ENCODE measurements at places on chromosomes 12 and 14. TPM values are rescaled to one million over a fixed set of nuclear protein-coding genes. Genes with fewer than 3 reads are reported as not detected.

DNA sequence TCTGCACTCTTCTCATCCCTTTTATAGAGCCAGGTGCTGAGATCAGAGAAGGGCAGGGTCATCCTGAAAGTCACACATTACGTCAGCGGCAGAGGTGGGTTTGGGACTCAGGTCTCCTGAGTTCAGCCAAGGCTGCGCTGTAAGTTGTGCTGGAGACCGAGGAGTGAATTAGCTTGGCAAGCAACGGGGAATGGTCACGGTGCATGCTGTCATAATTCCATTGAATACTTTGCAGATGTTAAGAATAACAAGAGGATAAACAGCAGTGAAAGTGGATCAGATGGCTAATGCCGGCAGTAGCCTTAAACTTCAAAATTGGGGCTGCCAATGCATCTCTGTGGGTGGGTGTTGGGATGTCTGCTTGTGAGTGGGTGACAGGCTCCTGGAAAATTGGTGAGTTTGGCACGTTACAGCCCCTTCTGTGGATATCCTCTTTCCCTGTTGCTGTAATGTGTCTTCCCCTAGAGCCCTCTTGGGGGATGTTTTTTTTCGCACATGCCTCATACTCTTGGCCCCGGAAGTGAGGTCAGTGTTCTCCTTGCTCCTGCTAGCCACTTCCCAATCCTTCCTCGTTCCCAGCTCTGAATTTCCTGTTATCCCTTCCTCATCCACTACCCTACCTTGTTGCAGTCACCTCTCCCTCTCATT is 287.1 kb upstream of the SRRM4 start:
- no peak for DNase-seq

DNA sequence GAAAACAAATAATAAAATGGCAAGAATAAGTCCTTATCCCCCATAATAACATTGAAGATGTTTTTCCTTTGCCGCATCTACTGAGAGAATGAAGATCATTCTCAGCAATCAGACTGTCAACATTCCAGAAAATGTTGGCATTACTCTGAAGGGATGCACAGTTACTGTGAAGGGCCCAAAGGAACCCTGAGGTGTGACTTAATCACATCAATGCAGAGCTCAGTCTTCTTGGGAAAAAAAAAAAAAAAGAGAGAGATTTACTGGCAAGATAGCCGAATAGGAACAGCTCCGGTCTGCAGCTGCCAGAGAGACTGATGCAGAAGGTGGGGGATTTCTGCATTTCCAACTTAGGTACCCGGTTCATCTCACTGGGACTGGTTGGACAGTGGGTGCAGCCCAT is 41.3 kb upstream of the OR6J1 start:
- no peak for DNase-seq

- DNase-seq: no peak
These were observed 151.7 kb upstream of the AMIGO2 start for GRCh38 chr12:47231456-47231855.

DNA sequence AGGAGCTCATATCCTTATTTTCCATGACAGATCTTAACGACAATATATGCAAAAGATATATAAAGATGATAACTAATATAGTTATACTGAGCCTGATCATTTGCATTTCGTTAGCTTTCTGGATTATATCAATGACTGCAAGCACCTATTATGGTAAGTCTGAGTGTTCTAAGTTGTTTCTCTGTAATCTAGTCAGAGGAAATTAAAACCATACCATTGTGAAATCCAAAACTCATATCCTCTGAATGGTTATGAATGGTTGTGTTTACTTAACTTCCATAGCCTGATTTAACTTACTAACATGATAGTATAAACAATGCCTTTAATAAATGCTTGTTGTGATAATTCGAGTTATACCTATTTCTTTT is 760 bp downstream of the TMEM19 start:
- no peak for DNase-seq

- peak; percentile 65 for DNase-seq
These were observed 781 bp downstream of the NPAS3 start for GRCh38 chr14:32939254-32940065.

GRCh38 chr14:99559286-99559990 is 44.6 kb downstream of the CCDC85C start:
- no peak for DNase-seq

DNA sequence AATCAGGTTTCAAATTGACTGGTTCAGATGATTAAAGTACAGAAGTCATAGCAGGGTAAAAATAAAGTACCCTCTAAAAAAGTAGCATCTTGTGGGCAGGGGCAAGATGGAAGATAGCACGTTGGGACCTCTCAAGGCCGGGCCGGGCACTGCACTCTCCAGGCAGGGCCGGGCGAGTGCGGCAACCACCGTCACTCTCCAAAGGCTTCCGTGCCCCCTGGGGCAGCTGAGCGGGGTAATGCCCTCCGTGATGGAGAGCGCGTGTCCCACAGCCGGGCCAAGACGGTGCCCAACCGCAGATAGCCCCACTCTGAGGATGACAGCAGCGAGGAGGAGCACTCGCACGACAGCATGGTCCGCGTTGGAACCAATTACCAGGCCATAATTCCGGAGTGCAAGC is 8.6 kb upstream of the PLXNC1 start:
- no peak for DNase-seq

DNA sequence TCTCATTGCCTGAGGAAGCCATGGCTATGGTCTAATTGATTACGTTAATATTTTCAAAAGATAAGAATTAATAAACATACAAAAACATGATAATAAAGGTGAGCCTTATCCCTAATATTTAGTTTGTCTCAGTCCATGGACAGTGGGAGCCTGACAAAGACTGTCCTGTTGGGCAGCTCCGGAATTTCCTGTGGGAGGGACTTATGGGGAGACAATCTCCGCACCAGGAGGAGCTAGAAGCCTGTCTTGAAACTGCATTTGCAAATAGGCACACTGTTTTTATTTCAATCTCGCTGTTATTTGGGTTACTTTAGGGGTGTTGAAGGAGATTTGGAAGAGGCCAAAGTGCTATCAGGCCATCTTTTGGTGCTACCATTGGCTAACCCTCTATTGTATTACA is 50.8 kb upstream of the ZDHHC17 start:
- no peak for DNase-seq

DNA sequence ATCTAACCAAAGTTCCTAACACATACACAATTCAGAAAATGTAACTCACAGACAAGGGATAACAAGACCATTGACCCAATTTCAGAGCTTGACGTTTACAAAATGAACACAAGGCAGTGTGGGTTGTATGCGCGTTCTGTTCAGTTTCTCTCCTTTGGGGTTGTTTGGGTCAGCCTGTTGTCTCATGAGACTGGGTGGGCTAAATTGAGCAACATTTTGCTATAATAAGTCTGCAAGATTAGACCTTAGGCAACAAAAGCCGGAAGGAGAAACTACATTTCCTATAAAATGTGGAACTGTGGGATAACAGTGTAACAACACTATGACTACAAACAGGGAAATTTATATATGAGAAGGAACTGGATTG is 18.8 kb upstream of the LTA4H start:
- DNase-seq: no peak

- DNase-seq: no peak
These were observed 72.8 kb downstream of the TAOK3 start for GRCh38 chr12:118299791-118300460.

DNA sequence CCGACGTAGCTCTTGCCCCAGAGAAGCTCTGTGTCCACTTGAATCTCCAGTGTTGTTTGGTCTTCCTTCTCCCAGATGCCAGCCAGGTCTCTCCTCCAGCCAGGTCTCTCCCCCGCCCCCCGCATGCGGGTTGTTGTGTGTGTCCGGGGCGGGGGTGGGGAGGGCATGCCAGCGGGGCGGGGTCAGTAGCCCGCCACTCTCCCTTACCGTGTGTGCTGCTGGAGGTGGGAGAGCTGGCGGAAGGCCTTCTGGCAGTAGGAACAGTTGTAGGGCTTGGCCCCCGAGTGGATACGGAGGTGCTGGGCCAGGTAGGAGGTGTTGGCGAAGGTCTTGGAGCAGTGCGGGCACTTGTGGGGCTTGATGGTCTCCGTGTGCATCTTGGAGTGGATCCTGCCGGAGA is 9.2 kb upstream of the ING4 start:
- DNase-seq: no peak

DNA sequence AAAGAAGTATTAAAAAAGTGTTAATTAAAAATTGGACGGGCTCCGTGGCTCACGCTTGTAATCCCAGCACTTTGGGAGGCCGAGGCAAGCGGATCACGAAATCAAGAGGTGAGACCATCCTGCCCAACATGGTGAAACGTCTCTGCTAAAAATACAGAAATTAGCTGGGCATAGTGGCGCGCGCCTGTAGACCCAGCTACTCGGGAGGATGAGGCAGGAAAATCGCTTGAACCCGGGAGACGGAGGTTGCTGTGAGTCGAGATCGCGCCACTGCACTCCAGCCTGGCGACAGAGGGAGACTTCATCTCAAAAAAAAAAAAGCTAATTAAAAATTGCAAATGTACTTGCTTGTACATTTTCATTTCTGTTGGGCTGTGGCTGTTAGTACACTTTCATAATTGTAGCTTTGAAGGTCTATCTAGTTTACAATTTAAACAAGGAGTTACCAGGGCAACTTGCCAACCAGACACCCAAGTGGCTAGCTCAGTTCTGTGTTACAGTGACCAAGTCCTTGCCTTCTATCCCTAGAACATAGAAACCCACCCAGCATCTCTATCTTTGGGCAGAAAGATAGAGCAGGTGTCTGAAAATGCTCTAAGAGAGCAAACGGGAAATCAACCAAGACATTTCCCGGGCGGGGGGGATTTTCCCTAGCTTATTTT is 1.2 kb downstream of the COA8 start:
- no peak for DNase-seq

DNA sequence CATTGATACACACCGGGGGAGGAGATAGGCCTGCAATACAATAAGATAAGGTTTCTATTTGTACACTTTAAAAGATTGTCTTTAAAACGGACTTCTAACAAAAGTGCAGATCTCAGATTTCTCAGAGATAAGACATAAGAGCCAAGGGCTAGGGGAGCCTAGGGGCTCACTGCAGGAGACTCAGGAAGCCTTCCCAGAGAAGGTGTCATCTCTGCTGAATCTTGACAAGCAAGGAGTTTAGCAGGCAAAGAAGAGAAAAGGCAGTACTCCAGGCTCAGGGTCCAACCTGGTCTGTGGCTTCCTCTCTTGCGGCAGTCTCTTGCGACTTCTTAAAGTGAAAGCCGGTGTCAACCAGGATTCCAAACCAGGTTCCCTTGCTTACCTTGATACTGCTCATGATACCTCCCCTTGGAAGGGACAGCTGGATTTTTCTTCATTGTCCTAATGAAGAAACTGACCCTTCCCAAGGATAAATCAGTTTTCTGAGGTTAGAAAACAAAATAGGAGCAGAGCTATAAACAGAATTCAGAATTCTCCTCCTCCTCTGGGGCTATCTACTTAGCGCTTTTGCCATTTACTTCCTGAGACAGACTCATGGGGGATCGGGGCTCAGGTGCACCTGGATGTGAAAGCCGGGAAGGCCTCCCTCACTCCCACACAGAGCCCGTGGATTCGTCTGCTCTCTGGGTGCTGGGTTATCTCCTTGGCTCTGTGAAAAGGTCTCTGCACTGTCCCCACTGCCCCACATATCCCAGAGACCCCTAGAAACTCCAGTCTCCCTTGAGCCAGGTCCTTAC is 1.7 kb upstream of the SCNN1A start:
- DNase-seq: no peak

DNA sequence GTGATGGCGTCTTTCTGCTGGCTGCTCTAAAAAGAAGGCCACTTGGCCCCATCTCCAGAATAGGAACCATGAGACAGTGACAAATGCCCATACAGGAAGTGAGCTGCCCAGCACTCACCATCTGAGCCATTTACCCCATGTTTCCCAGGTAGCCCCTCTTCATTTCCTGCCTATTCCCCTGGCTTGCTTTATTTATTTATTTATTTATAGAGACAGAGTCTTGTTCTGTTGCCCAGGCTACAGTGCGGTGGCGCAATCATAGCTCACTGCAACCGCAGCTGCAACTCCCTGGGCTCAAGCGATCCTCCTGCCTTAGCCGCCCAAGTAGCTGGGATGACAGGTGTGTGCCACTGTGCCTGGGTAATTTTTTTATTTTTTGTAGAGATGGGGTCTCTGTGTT is 71.2 kb downstream of the RIN3 start:
- no peak for DNase-seq

DNA sequence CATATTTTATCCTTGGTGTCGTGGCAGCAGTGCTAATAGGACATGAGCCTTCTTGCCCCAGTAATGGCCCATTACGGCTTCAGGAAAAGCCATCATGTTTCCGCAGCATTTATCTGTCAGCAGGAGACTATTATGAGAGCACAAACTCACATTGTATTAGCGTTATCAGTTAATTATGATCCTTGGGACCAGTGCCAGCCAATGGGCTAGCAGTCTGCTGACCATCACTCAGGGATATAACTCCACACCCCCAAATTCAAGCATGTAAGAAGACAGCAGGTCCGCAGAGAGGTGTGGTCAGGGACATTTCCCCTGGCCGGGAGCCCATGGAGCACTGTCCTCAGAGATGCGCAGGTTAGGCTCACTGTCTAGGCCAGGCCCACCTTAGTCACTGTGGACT is 4.9 kb upstream of the ESRRB start:
- no peak for DNase-seq

DNA sequence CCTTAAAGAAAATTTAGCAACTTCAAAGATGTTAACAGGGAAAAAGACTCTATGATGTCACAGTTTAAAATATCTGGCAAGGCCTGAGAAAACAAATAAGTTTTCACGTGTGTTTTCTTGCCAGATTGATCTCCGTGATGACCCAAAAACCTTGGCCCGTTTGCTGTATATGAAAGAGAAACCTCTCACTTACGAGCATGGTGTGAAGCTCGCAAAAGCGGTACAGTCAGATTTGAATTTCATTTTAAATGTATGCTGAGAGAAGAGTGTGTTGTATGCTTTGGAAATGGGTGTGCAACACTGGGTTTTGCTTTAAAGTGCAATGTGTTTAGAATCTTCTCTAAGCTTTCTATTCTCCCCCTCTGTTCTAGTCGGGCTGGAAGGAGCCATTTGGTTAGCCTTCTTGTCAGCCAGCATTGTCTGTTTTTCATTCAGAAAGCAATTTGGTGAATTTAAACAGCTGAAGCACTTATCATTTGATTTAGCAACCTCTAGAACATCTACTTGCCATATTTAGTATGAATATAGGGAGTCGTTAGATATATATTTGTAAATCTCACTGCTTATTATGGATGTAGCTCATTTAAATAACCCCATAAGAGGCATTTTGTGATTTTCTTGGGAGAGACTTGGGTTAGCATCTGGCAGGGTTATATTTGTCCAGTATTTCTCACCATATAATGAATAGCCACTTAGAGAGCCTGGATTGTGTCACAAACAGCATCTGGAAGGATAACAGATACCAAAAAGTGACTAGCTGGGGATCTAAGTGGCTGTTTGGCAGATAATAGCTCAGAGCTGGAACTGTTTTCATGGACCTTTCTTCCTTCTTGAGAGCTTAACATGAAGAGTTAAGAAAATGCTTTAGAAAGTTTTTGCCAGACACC is 35.5 kb downstream of the GPHB5 start:
- DNase-seq: no peak

The ARHGAP9 gene
- total RNA-seq: not detected

The INSM2 gene
- total RNA-seq: not detected

The KCNMB4 gene
- total RNA-seq: 0.90 TPM

The C14orf132 gene
- total RNA-seq: 7.4 TPM

The WBP11 gene
- total RNA-seq: 21.3 TPM

The ADAMTS20 gene
- 0.04 TPM for total RNA-seq

The NID2 gene
- 22.2 TPM for total RNA-seq

The CCNT1 gene
- total RNA-seq: 26.9 TPM

The SOAT2 gene
- 0.06 TPM for total RNA-seq

The THAP2 gene
- total RNA-seq: 5.6 TPM

The SRRM4 gene
- total RNA-seq: 0.04 TPM
